ENCODE measurements at places on chromosomes 16 and 17.

DNA sequence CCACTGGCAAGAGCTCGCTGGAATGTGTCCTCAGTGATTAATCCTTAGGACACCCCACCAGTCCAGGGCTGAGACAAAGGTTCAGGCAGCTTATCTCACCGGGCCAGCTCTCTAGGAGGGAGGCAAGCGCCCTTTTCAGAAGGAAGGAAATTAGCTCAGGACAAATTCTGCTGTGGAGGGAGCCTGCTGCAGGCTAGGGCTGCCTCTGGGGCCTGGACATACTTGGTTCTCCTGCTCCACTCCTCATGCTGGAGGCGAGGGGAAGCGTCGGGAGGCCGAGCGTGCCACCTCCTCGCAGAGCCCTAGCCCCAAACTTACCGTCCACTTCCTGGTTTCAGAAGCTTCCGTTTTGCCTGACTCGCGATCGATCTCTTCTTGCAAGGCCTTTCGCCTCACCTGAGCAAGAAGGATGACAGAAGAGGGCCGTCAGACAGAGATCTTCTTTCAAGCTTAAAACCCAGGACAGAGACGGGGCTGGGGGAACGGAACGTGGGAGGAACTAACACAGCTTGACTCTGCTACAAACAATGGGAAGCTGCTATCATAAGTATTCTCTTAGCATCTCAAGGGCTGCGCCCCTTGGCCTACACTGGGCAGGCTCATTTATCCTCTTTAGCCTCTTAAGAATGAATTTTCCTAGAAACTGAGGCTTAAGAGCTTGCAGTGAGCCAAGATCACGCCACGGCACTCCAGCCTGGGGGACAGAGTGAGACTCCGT is 7.7 kb downstream of the KNOP1 start:
- no peak for DNase-seq

- no peak for DNase-seq
Measured at GRCh38 chr17:2351269-2351668, 14.0 kb downstream of the SGSM2 start.

- no peak for DNase-seq
Measured at GRCh38 chr16:14378689-14379467, 251.2 kb downstream of the PARN start.

DNA sequence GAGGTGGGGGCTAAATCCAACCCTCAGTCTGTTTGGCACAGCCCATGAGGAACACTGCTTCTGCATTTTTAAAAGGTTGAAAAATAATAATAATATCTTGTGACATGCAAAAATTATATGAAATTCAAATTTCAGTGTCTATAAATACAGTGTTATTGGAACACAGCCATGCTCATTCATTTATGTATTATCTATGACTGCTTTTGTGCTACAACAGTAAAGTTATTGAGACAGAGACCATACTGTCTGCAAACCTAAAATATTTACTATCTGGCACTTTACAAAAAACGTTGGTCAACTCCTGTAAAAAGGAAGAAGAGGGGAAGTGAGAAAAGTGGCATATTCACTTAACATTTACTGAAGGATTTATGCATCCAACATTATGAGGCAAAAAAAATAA is 3.1 kb downstream of the ABCA5 start:
- no peak for DNase-seq

GRCh38 chr16:2592786-2593185 is 55.0 kb downstream of the PDPK1 start:
- DNase-seq: no peak

DNA sequence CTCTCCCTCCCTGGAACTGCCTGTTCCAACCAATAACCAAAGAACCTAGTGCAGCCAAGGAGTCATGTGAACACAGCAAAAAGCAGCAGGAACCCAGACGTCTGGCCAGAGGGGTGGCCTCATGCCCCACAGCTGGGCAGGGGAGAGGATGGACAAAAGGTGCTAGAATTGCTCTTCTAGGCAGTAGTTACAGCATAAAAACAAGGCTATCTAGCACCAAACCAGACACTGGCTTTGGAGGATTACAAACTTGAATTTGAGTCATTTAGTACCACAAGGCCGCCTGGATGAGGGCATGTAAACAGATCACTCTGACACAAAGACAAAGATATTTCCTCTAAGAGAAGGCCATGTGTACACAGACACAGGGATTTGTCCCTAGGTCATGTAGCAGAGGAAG is 423.3 kb upstream of the MAF start:
- no peak for DNase-seq

DNA sequence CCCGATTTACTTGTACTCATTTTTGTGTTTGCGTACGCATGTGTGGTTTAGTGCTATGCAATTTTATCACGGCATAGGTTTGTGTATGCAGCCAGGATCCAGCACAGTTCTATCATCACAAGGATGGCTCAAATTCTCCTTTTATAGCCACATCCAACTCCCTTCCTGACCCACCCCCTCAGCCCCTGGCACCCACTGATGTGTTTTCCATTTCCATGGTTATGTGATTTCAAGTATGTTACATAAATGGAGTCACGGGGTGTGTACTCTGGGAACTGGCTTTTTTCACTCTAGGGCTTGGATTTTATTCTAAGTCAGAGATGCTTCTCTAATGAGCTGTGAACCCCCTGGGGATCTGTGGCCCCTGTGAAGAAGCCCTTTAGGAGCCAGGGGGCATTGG is 16.8 kb downstream of the IL4R start:
- no peak for DNase-seq

- no peak for DNase-seq
Measured at GRCh38 chr16:84673561-84673960, 25.2 kb downstream of the KLHL36 start.

DNA sequence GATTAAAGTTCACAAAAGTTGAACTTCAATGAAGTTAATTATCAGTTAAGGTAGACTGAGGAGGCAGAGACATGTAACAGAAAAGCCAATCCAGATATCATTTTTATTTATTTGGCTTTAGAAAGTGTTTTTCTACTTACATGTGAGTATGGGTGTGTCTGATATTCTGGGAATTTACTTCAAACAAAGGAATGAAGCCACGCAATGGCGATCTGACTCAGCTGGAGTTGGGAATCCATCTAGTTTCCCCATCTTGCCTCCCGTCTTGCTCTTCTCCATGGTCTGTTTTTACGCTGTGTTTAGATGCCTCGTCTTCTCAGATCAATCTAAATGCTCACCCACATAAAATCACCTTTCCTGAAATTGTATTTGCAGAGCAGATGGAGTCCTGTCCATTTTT is 1.7 kb upstream of the KCNJ16 start:
- no peak for DNase-seq

- no peak for DNase-seq
Measured at GRCh38 chr16:10561425-10561824, 19.0 kb downstream of the EMP2 start.

- DNase-seq: no peak
Measured at GRCh38 chr17:61942085-61942484, 14.3 kb upstream of the INTS2 start.

DNA sequence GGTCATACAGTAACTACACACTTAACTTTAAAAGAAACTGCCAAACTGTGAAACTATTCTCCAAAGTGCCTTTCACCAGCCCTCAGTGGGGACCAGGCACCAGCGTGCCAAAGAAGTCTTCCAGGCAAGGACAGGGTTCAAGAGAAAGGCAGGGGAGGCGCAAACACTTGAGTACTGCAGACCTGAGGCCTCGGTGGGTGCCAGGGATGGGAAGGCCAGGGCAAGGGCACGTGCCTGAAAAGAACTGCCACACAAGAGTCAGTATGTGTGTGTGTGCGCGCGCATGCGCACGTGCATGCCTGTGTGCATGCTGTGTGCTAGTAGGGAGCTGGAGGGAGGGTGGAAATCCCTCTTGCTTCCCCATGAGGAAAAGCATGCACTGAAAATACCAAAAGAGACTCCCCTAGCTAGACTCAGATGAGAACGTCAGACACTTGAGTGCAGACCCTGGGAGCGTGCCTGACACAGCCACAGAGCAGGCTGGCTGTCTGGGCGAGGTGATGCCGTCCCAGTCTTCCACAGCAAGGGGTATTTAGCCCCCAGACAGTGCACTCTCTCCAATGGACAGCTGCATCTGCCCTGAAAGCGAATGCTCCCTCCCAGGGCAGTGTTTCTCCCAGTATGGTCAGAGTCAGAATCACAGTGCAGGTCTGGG is 40.1 kb upstream of the GSG1L start:
- no peak for DNase-seq

GRCh38 chr16:68367891-68368290 is 57.1 kb downstream of the PRMT7 start:
- no peak for DNase-seq

GRCh38 chr16:85541181-85541580 is 71.9 kb upstream of the GSE1 start:
- DNase-seq: no peak

- no peak for DNase-seq
Measured at GRCh38 chr16:57628783-57629293, 408 bp downstream of the ADGRG1 start.

- DNase-seq: no peak
Measured at GRCh38 chr17:47367257-47367656, 43.5 kb downstream of the EFCAB13 start.

DNA sequence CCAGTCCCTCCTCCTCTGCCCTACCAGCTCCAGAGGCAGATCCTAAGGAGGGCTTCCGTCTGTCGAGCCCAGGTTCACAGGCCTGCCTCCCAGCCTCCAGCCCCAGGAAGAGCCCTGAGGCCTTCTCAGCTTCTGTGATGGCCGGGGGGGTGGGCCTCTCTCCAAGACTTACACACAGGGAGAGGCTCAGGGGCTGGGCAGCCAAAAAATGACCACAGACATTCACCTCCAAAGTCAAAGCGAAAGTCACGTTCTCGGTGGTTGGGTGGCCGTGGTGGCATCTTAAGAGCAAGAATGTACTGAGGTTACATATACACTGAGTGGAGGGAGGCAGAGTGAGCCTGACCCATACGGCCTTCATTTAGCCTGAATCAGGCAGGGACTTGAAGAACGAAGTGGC is 119.1 kb downstream of the CCDC182 start:
- no peak for DNase-seq

- no peak for DNase-seq
Measured at GRCh38 chr17:29045734-29046472, 3.0 kb downstream of the PIPOX start.

DNA sequence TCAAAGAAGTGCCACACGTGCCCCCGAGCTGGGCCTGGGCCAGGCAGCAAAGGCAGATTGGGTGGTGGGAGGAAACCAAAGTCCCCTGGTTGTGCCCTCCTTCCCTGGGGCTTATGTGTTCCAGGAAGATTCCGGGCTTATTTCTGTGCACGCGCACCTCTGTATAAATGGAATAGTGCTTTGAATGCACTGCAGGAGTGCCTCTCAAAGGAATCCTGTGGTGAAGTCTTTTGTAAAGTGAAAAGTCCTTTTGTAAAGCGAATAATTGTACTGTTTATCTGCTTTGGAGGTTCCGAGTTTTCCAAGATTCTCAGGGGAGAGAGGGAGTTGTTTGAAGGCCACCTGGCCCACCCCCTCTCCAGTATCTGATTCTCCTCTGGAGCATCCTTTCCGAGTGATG is 26.8 kb downstream of the C17orf75 start:
- DNase-seq: no peak

DNA sequence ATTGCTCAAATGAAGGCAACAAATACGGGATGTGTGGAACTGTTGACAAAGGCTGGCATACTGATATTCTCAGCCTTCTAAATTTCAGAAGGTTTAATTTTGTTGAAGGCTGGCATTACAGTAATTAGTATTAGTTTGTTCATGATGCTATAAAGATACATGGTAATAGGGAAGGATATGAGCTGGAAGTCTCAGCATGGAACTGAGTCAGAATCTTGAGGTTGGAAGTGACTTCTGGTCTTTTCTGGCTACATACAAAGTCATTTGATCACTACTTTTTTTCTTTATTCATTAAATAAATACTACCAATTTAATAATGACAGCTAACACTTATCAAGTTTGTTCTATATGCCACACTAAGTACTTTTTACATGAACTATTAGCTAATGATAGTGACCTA is 22.6 kb downstream of the RABEP1 start:
- no peak for DNase-seq

GRCh38 chr17:74491626-74492025 is 25.2 kb downstream of the CD300A start:
- DNase-seq: no peak

GRCh38 chr16:82460766-82461165 is 166.0 kb upstream of the CDH13 start:
- DNase-seq: no peak

DNA sequence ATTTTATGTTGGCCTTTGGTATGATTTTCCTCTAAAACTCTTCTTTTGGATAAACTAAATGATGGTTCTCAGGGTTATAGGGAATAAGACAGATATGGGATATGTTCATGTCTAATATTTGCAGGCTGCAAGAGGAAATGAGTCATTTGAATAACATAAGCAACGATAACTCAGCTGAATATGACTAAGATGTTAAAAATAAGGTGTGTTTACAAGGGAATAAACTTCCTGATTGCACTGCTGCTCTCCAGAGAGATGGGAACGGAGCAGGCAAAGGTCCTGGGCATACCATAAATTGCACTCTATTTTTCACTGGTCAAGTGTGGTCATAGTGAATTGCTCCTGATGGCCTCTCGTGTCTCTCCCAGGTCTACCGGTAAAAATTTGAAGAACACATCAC is 666.2 kb downstream of the TOX3 start:
- DNase-seq: no peak

DNA sequence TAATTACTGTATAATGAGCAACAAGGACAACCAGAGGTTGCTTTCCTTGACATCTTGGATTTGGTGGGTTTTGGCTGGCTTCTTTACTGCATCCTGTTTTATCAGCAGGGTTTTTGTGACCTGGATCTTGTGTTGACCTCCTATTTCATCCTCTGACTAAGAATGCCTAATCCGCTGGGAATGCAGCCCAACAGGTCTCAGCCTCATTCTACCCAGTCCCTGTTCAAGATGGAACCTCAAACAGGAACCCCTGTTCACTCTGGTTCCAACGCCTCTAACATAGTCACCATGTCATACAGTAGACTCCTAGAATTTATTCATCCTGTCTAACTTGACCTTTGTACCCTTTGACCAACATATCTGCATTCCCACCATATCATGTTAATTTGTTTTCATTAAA is 183.8 kb upstream of the SOX9 start:
- DNase-seq: no peak

- DNase-seq: no peak
Measured at GRCh38 chr16:87832741-87833502, 36.4 kb downstream of the SLC7A5 start.
